ENCODE measurements at places on chromosomes 5 and 9.

DNA sequence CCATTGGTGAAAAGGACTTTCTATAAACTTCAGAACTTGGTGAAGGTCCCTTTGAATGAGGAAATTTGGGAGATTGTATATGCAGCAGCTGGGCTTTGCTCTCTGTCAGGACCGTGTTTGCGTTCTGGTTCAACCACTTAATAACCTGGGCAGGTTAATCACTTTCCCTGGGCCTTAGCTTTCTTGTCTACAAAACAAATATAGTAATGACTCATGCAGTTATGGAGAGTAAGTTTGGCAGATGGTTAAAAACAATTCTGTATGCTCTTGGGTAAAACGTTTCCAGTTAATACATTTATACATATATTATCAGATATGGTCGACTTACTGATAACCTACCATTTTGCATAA lies 197.0 kb downstream of the ARHGEF28 start:
- no peak for DNase-seq

DNA sequence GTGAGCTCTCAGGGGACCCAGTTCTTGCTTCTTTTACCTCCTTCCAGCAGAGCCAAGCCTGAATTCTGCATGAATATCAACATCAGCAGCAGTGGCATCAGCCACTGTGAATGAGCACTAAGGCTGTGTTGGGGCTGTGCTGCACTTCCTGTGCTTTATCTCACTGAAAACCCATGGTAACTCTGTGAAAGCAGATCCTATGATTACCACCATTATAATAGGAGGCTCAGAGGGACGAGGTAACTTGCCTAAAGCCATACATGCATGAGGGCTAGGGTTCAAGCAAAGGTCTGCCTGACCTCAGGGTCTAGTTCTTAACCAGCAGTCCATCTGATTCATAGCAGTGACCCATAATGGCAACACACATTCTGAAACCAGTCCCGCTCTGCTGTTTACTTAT lies 60.5 kb upstream of the RAPGEF1 start:
- DNase-seq = no peak

- peak; percentile 39 for DNase-seq
Measured at GRCh38 chr9:123550012-123550411, 194.0 kb downstream of the CRB2 start.

DNA sequence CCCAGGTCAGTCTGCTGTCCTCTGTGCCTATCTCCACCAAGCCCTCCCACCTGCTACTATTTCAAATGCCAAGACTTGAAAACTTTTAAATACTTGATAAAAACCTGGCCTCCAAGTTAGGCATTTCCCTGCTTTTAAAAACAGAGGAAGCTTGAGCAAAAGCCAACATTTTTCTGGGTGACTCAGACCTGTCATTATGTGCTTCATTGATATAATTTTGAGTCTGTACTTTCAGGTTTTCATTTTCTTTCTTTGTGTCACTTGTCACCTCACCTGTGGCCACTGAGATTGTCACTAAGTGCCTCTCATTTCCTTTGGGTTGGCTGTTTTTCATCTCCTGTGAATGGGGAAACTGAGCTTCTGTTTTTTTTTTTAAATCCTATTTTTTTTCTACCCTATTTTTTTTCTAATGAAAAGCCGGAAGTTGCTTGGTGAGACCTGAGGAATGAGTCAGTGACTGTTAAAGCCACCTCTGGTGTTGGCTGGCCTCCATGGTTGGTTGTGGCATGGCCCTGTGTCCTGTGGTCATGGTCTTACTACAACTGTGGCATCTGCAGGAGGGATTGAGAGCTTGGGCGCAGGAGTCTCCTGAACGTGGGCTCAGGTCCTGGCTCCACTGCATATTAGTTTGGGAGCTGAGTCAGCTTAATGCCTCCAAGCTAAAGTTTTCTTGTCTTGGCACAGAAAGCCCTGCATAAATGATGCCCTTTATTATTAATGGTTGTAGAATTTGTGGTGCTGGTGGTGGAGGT lies 56.7 kb downstream of the ARHGAP26 start:
- no peak for DNase-seq

DNA sequence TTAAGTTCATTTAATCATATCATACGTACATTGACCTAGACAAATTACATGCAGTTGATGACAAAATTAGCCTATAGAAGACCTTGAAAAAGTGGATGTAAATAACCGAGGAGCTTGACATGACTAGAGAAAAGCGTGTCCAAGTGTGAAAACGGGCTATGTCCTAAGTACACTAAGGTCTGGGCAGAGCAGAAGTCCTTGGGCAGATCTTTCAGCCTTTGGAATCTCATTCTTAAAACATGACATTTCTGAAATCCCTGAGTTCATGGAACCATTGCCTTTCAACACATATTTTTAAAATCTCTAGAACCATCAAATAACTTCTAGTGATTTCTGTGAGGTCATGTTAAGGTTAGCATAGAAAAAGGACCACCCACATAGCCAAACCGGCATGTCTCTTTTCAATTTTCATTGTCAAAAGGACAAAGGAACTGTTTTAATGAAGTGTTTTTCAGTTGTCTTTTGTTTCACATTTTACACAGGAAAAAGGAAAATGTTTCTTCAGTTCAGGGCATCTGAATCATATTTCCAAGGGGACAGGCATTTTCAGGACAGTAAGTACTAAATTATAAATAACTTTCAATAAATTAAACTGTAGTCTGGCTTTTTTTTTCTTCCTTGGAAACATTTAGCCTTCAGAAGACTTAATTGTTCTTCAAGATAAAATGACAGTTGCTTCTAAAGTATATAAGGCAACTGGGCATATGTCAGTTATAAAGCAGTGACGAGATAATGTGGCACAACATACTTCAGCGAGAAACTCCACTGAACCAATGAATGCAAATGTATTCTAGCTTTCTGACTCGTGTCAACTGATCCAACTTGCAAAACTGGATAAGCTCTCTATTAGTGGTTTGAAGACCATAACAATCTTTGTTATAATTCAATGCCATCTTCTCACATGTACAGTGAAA lies 416.8 kb downstream of the NFIB start:
- DNase-seq = no peak

DNA sequence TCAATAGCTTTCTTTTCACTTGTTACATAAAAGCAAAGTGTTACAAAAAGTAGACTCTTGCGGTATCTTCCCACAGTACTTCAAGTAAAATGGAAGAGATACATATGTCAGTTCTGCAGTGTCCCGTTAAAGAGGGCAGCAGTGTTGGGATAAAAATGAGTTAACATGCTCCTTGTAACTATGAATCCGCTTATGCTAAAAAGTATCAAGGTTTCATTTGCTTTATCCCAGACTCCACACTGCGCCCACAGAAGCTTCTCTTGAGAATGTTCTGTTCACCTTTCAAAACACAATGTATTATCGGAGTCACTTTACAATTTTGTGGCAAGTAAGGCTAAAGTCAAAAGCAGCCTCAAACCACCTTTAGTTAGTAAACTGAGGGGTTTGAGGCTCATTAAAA lies 790 bp downstream of the PTAR1 start:
- DNase-seq = no peak

DNA sequence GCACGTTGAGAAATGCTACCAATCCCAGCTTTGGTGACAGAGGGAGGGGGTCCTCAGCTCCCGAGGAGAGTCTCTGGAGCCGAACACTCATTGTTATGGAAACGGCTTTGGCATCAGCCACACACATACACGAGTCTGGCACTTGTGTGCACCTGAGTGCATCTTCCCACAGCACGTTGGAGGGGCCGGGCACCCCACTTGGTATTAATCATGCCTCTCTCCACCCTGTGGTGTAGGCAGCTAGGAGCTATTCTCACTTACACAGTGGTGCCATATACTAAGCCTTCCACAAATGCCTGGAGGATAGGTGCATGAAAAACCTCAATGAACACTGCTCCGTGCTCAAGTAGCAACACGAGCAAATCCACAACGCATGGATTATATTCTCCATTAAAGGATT lies 133.9 kb upstream of the PANK3 start:
- DNase-seq = no peak

DNA sequence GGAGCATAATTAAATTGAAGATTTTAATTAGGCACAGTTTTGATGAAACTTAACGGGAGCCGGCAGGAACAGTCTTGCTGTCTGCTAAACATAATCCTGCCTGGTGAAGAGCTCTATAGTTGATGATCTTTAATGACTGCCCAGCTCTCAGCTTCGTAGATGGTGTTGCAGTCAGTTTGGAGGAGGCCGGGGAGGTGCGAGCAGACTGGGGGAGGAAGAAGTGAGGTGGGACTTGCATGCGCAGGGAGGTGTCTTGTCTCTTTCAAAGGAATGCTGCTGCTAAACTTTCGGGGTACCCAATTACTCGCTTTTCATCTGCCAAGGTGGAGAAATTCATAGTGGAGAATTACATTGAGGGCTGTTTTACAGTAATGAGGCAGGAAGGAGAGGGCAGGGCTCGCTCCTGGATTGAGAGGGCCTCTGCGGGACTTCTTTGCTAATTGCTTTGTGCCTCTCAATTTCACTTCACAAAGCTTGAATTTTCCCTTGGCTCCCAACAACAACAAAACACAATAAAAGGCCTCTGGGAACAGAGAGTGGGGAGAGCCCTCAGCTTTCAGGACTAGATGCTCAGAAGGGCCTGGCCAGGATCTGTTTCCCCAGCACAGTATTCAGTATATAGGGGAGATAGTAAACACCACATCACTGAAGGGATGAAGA lies 257.9 kb upstream of the ADRA1B start:
- DNase-seq = no peak

DNA sequence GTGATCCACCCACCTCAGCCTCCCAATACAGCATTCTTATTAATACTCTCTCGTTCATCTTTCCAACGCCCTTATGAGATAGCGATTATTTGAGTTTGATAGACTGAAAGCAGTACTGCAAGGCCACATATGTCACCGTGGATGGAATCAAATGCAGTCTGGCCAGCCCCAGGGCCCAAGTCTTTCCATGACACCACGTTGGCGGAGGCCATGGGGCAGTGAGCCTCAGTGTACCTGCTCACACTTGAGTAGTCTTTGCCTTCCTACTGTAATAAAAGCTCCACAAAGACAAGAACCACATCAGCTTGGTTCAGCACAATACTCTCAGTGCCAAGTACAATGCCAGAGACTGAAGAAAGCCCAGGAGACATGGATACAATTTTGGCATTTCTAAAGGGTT lies 88.5 kb downstream of the TTLL11 start:
- peak; percentile 66 for DNase-seq

DNA sequence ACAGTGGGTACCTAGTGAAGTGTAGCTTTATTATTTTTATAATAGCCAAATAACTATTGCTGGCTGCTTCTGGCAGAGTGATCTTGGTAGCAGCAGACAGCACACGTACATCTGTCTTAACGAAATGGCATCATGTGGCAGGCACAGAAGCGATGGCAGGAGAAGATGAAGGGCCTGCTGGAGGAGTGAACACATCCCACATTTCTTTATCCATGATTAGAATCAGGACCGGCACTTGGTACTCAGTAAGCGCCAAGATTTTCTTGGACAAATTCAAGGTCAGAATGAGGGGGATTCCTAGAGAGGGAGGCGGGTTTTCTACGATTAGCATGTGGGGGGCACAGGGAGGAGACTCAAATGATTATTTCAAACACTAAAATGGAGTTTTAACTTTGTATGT lies 23.0 kb upstream of the ZNF366 start:
- DNase-seq = no peak

- DNase-seq = no peak
Measured at GRCh38 chr9:123250504-123250903, 17.9 kb downstream of the STRBP start.
